ENCODE measurements at places on chromosomes 3 and 15.

DNA sequence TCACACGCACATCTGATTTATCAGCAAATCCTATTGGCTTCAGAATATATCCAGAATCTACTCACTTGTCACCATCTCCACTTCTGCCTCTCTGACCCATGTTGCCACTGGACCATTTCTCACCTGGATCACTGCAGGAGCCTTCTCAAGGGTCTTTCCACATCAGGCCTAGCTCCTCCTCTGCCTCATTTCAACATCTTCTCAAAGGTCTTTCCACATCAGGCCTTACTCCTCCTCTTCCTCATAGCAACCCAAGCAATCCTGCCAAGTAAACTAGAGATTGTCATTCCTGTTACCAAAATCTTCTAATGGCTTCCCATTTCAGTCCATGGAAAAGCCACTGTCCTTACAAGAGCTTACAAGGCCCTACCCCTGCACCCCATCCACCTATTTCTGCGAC is 18.0 kb upstream of the DUT start:
- peak; percentile 32 for DNase-seq

- DNase-seq: no peak
Observed at GRCh38 chr3:19248143-19248542, 99.8 kb downstream of the KCNH8 start.

DNA sequence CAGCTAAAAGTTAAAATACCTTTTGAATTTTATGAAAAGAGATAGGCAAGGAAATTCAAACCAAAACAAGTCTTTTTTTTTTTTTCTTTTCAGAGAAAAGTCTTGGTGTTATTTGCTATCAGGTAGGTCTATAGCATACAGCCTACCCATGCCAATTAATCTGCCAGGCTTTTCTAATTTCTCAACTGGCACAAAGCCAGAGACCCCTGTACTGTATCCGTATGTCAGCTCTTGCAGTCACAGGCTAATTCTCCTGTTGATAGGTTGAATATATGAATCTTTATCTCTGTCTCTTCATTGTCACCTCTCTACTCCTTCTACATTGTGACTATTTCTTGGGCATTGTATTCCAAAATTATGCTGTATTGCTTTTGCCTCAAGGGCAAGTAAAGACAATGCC is 133.4 kb downstream of the IL5RA start:
- DNase-seq: no peak

GRCh38 chr15:54150255-54150654 is 172.0 kb downstream of the UNC13C start:
- DNase-seq: peak; percentile 67

DNA sequence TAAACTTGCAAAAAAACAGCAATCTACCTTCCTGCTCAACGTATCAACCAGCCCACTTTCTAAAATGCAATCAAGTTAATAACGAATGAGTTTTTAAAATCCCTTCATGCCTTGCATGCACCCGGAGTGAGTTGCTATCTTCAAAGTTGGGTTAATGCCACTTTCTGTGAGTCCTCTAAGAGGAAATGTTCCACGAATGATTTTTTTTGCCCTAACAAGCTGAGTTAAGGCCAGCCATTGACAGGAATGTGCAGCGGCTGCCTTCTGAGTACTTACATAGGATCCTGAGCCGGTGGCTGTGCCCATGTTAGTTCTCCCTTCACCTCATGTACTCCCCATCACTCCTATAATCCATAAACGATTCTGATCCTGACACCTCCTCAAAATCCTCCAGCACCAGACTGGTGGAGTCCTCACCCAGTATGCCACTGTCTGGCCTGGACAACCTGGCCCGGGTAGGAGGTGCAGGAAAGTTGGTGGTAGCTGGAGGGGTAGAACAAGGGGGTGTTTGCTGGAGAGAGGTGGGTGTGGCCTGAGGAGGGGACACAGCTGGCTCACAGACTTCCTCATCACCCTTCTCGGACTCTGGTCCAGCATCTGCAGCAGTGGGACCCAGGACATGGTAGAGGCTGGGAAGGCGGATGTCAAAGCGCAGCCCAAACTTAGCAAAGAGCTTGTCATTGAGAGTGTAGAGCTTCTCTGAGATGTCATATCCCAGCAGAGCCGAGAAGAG is 12.4 kb downstream of the POPDC2 start:
- DNase-seq: no peak

- no peak for DNase-seq
Observed at GRCh38 chr3:120399372-120399771, 50.2 kb upstream of the LRRC58 start.

- DNase-seq: peak; percentile 84
Observed at GRCh38 chr3:169980055-169980454, 13.4 kb downstream of the SEC62 start.

DNA sequence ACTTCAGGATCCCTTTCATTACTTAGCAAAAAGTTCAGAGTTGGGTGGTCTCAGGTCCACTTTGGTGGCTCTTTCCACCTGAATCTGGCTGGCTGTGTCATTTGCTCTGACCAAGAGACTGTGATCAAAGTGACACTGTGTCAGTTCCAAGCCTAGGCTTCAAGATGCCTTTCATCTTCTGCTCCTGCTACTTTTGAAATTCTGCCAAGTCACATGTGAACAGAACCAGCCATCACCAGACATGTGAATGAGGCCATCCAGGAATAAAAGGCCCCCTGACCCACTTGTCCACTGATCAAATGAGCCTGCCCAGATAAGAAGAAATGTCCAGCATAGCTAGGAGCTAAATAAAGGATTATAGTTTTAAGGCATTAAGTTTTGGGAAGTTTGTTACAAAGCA is 132.2 kb downstream of the OSBPL10 start:
- peak; percentile 10 for DNase-seq

- no peak for DNase-seq
Observed at GRCh38 chr3:26963361-26963743, 340.8 kb downstream of the LRRC3B start.

DNA sequence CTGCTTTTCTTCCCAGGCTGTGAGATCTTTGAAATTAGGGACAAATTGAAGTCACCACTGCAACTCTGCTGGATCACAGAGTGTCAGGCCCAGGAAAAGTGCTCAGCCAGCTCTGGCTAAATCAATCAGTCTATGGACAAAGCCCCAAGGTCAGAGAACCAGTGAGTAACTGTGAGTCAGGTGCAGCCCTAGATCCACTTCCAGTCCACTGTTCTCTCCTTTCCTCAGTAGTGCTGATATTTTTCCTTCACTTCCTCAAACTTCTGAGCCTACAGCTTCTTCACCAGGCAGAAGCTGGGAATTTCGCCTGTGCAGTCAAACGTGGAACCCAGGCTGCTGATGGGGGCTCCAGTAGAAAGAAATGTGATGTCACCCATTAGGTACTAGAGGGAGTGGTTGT is 75.1 kb upstream of the TRIM42 start:
- no peak for DNase-seq

GRCh38 chr3:30720586-30721313 is 114.3 kb downstream of the TGFBR2 start:
- DNase-seq: peak; percentile 68

DNA sequence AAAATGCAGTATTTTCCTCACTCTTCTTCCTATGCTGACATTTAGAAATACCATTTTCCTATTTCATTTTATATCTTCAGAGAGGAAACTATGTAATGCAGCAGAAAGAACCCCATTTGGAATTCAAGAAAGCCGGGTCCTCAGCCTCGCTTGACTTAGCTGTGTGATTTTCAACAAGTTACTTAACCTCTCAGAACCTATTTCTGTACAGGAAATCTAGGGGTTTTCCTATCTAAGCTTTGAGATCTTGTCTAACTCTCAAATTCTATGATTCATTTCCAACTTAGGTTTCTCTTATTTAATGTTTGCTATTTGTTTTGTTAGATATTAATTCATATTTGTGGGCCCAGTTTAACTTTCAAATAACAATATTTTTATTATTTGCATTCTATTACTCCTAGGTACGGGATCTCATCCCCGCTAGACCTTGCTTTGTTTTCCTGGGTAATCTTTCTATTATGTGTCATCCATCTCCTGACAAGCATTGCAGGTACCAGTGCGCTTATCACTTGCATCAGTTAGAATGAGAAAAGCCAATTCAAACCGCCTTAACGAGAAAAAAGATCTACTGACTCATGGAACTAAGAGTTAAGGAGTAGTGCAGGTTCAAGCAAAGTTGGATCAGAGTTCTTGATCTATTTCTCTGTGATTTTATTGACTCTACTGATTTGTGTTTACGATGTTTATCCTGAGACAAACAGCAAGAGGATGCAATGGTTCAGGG is 70.6 kb upstream of the BHLHE40 start:
- DNase-seq: no peak

DNA sequence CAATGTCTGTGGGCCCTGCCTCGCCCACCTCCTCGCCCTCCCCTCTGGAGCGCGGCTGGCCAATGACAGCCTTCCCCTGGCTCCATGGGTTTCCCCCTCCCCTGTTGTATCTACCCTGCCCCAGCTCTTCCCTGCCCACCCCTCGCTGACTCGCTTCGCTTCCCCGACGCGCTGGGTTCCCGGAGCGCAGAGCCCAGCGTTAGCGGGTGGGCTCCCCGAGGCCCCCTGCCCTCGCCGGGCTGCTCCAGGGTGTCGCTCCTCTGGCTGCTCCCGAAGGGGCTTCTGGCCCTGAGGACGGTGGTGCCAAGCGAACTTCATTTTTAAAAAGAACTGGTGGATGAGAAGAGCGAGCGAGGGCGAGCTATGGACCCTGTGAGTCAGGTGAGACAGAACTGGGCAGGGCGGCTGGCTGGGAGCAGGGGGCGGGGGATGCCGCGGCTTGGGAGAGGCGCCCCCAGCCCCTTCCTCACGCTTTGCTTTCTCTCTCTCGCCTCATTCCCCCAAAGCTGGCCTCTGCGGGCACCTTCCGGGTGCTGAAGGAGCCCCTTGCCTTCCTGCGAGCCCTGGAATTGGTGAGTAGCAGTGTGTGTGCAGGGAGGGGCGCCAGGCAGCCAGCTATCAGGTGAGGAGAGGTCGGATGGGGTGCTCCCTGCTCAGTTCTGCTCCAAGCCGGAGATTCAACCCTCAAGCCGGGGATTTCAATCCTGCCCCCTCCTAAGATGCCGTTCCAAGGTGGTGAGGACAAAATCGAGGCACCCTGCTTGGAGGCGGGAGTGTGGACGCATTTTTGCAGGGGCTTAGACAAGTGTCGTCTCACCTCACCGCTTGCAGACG is at the start of gene SYNPR:
TSS of gene SYNPR (plus strand) at position 138 of the 834 bp plus-strand sequence.
- DNase-seq: no peak

DNA sequence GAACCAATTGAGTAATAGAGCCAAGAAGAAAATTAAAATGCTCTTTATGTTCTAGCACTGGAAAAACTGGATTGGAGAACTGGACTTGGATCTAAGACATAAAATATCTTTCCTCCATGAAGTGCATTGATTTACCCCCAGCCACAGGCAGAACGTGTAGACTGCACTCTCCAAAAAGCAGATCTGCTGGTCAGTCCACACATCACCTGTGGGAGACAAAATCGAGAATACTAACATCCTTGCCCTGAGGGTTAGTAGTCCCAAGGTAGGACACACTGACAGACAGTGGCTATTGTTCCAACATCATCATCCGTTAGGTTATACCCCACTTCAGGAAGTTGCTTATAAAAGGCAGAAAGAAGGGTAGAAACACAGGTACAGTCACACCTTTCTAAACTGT is 257.1 kb upstream of the STT3B start:
- DNase-seq: no peak

Measured in choroid plexus epithelial cell (primary cell).